ENCODE measurements at places on chromosomes 16 and 17.

GRCh38 chr16:84062734-84063640, 20.4 kb upstream of the SLC38A8 start:
- DNase-seq, result peak; percentile 82

DNA sequence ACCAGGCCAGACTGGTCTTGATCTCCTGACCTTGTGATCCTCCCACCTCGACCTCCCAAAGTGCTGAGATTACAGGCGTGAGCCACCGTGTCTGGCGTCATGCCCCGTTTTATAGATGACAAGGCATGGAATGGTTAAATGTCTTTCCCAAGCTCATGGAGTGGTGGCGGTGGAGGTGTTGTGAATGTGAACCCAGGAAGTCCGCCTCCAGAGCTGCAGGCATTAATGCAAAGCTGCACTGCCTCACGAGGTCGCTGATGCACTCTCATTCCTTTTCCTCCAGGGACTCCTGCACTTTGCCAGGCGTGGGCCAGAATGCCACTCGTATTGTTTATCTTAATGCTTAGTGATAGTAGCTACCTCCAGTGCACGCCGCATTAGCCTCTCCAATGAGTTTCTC, 149.6 kb downstream of the WWOX start:
- DNase-seq, result no peak

GRCh38 chr16:50306287-50306686, 39.9 kb downstream of the ADCY7 start:
- no peak for DNase-seq

DNA sequence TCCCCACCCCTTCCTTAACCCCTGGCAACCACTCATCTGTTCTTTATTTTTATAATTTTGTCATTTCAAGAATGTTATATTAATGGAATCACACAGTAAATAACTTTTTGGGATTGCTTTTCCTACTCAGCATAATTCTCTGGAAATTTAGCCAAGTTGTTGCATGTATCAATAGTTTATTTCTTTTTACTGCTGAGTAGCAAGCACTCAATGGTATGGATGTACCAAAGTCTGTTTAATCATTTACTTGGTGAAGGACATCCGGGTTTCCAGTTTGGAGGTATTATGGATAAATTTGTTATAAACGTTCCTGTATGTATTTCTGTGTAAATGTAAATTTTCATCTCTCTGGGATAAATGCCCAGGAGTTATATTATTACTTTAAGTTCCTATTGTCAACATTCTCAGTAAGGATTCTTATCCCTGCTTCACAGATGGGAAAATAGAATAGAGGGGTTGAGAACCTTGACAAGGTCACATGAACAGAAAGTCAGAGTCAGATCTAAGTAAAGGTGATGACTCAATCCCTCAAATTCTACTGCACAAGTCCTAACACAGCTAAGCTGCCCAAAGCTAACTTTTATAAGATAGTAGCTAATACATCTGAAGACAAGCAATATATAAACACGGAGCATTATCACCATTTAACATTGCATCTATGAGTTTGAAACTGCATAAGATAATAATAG, 62.4 kb upstream of the MTMR4 start:
- DNase-seq, result no peak

DNA sequence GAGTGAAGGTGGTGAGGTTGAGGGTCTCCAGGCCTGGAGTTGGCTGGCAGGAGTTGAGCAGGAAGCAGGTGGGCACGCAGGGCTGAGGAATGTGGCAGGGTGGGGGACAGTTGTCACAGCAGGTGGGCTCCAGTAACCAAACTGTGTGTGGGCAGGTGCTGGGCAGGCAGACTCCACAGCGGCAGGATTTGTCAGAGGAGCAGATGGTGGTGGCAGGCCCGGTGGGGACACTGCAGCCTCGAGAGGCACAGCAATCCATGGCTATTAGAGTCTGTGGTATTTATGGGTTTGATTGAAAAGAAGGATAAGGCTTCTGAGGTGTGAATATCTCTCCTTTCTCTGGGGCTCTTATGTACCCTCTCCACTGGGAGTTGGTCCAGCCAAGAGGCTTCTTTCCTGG, at the start of gene KRTAP3-3:
TSS of gene KRTAP3-3 (minus strand) at position 326 of the 400 bp plus-strand sequence. CDS start at position 259, 67 bp downstream.
- DNase-seq, result no peak

GRCh38 chr17:63961355-63962212, 11.1 kb downstream of the SCN4A start:
- no peak for DNase-seq

DNA sequence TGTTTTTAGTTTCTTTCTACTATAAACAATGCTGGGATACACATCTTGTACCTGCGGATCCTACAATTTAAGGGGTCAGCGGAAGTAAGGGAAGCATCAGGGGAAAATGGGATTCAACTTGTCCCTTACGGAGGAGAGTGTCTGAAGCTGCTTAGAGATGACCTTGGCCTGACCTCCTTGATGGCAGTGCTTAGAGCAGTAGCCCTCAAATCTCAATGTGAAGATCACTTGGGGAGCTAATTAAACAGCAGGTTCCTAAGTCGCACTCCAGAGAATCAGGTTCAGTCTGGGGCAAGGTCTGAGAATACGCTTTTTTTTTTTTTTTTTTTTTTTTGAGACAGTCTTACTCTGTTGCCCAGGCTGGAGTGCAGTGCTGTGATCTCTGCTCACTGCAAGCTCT, 9.6 kb upstream of the METTL16 start:
- DNase-seq, result no peak

DNA sequence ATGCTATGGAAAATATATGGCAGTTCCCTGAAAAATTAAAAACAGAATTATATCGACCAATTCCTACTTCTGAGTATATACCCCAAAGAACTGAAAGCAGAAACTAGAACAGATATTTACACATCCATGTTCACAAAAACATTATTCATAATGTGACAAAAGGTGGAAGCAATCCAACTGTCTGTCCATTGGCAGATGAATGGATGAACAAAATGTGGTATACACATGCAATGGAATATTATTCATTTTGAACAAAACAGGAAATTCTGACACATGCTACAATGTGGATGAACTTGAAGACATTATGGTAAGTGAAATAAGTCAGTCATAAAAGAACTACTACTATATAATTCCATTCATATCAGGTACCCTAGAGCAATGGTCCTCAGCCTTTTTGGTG, 263.5 kb upstream of the AXIN2 start:
- DNase-seq, result no peak

DNA sequence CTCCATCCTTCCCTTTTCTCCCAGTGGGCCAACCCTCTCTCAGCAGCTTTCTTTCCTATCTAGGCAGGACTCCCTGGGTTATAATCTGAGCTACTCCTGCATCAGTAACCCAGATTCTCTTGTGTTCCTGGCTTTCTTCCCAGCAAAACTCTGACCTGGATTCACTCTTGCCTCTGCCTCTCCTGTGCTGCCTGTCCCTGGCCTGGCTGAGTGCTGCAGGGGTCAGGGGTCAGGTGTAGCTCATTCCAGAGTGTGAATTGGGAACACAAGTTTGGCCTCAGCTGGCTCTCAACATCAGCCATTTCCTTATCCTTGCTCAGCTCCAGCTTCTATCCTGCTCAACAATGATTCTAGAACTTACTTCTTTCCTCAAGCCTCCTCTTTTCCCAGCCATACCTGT, 2.5 kb upstream of the ST6GALNAC2 start:
- DNase-seq, result no peak

DNA sequence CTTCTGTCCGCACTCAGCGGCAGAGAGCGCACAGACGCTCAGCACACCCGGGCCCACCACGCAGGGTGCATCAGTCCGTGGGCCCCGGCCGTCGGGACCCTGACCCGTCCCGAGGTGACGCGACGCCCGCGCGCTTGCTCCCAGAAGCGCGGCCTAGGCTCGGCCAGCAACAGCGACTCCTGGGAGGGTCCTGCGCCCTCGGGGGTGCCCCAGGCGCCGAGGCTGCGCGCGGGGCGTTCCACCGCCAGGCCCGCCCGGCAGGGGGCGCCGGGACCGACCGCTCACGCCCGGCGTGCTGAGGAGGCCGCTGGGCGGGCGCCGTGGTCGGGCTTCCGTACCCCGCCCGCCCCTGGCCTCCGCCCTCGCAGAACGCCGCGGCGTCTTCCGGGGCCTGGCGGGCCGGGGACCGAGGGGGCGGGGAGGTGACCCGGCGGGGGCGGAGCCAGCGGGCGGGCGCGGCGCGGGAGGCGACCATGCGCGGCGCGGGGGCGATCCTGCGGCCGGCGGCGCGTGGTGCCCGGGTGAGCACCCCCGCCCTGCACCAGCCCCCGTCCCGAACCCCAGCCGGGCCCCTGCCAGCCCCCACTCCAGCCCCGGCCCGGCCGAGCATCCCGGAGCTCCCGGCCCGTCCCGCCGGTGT, at the start of gene CISD3:
TSS of gene CISD3 (plus strand) at position 456 of the 640 bp plus-strand sequence. CDS start at position 474, 18 bp downstream.
- DNase-seq, result peak; percentile 80

DNA sequence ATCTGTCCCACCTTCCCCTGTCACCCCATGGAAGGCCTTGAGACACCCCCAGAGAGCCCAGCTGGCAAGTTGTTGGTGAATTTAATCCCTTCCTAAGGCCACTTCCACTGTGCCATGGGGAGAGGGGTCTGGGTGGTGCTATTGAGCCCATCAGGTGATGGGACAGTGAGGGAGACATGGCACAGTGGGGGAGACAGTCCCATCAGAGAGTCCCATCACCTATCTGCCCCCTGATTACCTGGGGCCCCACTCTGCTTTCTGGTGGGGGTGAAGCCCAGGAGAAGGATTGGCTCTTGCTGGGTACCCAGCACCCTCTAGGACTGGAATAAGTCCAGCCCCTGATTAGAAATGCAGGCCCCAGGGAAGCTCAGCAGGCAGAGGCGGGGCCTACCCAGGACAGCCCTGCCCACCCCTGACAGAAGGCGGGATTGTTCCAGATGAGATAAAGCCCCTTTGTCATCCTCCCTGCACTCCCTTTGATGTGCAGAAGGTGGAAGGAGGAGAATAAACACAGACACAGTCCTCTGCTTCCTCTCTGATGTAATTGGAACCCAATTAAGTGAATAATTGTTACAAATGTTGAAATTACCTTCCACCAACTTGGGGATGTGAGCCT, 18.9 kb downstream of the TMEM132E start:
- DNase-seq, result no peak

DNA sequence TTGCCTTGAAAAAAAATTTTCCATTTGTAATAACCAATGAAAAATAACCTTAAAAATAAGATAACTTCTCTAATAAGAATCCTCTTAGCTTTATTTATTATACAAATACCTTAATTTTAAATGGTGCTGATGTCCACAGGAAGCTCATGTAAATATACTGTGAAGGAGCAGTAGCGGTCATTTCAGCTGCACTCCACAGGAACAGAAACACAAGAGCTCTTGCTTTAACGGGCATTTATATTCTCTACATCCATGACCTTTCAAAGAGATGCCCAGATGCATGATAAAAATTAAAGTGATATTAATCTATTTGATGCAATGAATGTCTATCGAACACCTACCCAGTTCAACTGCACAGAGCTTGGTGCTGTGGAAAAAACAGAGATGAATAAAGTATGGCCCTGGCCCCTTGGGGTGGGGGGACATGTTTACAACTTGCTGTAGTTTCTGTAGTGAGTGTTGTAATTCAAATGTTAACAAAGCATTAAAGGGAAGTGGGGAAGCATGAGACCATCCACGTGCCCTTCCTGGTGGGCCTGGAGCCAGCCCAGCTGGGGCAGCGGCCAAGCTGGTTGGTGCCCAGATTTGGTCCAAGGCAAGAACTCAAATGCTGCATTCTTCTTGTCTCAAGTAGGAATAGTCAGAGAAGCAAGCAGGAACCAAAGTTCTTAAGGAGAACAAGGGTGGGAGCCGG, 47.9 kb downstream of the IQCK start:
- DNase-seq, result no peak

DNA sequence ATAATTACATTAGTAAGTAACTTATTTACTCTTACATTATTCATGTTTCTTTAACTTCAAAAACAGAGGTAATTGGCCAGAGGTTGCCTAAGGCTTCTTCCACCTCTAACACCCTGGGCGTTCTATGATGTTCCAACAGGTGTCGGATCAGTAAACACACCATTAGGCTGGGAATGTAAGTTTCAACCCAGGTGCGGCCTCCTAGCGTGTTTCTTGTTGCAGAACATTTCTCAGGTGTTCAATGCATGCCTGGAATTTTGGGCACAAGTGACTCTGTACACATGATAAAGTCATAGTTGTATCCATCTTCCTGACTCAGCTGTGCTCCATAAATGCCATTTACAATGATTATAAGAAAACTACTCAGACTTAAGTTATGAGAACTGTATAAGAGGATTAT, 1.0 kb downstream of the KRTAP2-2 start:
- no peak for DNase-seq

- DNase-seq, result no peak
These were observed 3.7 kb upstream of the PER1 start for GRCh38 chr17:8155996-8156245.

DNA sequence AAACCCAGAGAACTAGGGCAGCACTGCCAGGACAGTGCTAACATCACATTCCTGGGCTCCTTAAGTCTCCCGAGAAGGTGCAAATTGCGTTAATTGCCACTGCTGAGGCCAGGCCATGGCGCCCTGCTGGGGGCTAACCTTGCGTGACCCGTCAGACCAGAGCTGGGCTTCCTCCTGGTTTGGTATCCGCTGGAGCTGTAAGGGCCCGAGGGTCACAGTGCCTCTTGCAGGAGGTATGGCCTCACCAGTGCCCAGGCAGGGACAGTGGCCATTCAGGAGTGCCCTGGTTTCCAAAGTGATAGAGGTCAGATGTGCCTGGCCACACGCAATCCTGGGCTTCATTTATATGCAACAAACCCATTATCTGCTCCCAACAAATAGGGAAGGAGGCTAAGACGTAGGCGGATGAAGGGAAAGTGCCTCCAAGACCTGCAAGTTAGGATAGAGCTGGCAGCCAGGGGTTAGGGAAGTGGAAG, 17.7 kb upstream of the ADCY9 start:
- no peak for DNase-seq

GRCh38 chr17:3750926-3751325, 27.2 kb downstream of the HASPIN start:
- DNase-seq, result no peak

DNA sequence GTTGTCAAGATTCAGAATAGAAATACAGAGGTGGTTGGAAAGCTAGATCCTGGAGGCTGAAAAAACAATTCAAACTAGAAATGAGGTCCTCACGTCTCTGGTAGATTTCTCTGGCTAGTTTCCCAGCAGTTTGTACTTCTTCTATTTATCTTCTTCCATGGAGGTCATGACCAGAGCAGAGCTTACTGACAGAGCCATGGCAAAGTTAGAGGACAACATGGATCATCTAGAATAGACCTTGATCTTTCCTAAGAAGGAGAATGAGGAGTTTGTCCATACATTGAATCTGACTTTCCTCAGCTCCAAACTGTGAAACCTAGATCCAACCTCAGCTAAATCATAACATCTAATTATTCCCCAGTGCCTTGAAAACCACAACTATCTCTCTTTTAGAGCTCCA, 900.8 kb upstream of the GOT2 start:
- no peak for DNase-seq

DNA sequence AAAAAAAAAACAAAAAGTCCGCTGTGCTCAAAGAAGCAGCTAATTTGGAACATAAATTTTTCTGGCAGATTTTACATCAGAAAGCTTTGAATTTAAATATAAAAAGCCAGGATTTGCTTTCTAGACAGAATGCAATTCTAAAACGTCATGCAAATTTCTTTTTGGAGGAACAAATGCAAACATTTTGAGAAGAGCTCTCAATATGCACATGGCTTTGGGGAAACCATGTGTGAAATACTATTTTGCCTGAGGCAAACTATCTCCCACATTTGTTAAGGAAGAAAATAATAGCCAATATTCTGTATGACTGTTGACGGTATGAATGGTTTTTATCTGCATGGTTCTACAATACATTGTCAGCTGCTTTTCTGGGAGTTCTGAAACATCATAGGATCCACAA, 320.0 kb upstream of the PSMD7 start:
- DNase-seq, result no peak

- DNase-seq, result no peak
These were observed 30.6 kb upstream of the KRT17 start for GRCh38 chr17:41654678-41655607.

Measured in KBM-7 (cell line).